ENCODE measurements at places on chromosomes 5 and 9.

DNA sequence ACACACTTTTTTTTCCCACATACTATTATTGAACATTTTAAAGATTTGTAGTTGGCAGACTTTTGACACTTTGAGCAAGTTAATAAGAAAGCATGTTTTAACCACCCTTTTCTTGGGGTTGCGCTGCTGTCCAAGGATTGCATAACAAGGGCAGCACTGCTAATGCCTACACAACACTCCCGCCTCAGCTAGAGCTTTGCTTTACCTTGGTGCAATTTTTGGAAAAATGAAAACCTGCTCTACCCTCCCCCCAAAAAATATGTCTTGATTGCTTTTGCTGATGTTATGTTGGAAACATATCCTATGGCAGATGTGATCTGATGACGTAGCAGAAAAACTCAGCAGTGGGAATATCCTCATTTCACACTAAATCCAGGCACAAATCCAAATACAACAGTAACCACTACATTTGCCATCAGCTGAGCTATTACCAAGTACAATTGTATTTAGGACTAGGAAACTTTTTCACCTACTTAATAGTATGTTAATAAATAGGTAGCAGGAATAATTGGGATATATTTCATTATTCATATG is 51.5 kb downstream of the UBE2R2 start:
- DNase-seq = no peak

DNA sequence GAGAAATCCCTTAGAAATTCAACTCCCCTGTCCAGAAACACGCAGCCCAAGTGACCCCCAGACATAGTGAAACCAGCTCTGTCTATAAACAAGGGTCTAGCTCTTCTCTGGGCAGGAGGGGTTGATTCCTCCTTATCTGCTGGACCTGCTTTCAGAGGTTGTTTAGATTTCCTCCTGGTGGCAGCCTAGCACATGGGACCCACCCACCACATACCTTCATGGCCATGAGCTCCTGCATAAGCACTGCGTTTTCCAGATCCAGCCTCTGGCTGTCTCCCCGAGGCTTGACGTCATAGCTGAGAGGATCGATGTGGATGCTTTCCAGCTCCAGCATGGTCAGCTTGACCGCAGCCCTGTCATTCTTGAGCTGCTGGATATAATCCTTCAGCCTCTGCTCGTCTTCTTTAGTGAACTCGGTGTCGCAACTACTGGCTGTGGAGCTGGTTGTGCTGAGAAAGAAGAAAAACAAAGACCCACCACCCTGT is 77.0 kb downstream of the DCP2 start:
- DNase-seq = no peak

DNA sequence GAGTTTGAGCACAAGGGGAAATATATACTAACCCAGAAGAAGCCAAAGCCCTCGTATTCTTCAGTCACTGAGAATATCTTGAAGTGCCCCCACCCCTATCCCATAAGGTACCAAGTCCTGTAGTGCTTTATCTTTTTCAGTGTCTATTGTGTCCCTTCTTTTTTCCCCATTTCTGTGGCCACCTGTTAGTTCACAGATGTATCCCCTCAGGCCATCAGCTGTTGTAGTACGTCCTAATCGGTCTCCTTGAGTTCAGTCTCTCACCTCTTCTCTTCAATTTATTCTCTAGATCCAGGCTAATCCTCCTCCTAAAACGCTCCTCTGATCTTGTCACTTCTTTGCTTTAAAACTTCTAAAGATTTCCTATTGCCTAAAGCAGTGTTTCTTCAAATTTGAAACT is 10.4 kb downstream of the RGS7BP start:
- no peak for DNase-seq

DNA sequence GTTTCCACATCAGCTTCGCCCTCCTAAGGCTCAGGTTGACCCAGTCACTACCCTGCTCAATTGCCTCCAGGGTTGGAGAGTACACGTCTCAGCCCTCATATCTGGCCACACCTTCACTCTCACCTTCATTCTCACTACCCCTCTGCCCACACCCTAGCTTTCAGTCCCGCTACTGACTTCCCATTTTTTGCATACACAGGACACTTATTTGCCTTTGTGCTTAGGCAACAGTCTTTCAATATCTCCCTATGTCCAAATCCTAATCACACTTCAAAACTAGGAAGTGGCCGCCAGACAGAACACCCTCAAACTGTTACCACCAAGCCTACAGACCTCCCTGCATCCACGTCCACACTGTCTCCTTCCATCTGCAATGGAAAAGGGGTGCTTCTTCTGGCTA is 10.9 kb downstream of the MCTP1 start:
- no peak for DNase-seq

DNA sequence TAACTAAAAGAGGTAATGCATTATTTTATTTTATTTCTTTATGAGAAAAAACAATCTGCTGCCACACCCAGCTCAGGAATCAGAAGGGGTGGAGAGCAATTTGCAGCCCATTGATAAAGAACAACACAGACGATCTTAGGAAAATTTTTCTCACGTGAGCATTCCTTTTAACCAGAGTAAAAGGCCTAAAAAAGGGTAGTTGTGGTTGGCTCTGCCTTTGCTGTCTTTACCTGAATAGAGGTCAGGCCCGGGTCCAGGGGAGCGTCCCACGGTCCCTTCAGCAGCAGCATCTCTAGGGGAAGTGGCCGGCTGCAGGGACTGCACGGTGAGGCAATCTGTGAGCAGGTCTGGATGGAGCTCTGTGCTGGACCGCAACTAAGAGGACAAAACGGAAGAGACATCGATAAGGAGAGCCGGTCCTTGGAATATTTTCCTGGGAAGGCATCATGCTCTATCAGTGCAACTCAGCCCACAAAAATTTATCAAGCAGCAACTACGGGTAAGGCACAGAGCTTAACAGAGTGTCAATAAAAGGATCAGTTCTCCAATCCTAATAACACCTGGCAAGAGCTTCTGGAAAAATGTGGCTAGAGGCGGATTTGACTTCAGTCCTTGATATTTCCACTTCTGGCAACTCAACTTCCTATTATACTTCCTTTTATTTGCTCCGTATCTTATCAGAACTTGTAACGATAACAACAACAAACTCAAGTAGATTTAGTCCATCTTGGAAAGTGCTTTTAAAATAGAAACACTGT is 372.8 kb upstream of the RFX3 start:
- DNase-seq = no peak
